NCI-H2029 treated with DMSO at 0.1 percent for 48 hours (cell line): ENCODE measurements at places on chromosomes 1 and 21.
A peak's percentile ranks its signal among the peaks of the same experiment; 100 is the strongest.

DNA sequence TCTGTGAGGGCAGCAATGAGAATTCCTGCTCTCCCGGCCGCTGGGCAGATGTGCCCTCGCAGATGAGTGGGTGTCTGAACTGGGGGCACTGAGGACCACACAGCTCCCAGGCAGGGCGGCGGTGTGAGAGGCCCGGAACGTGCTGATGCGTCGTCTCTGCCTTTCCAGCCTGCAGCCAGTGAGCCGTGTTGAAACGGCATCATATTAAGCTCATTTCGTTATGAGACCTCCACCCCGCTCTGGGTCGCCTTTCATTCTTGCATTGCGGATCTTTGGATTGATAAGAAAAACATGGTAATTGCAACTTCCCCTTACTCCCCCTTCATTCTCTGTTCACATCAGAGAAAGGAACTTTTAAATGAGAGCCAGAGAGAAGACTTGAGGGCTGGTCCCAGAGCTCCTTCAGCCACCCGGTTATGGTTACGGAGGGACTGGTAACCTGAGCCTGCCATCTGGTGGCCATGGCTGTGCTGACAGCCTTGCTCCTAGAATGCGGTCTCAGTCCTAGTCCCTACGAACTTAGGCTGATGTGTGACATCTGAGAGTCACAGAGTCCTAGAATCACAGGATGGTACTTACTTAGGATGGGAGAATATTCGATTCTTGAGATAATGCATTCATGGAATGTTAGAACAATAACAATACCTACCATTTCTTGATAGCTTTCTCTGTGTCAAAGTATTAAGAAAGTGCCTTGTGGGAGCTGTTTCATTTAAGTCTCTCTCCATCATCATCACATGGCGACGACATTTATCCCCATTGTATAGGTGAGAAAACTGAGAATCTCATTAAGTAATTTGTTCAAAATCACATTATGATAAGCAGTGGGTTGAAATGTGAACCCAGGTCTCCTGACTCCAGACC, 271.0 kb downstream of the TRABD2B start:
- peak; percentile 87 for DNase-seq

DNA sequence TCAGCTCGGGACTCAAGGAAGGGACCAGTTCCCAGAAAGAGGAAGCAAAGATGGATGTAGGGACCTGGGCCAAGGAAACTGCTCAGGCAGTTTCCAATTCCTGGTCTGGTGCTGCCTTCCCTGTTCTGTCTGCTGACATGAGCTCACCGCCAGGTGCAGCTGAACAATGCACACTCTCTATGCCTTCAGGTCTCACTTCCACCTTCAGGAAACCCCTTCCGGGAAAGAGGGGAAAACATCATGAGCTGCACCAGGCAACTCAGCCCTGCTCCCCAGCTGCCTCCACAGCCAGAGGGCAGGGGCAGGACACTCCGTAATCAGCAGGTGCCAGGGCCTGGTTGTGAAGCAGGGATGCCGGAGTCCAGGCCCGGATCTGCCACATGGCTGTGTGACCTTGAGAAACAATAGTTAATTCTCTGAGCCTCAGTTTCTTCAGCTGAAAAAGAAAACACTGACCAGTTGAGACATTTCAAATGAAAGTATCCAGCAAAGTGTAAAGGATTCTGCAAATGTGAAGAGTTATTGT, 27.8 kb downstream of the SMIM12 start:
- no peak for DNase-seq

- DNase-seq: no peak
Measured at GRCh38 chr1:107378866-107379265, 238.0 kb downstream of the NTNG1 start.

DNA sequence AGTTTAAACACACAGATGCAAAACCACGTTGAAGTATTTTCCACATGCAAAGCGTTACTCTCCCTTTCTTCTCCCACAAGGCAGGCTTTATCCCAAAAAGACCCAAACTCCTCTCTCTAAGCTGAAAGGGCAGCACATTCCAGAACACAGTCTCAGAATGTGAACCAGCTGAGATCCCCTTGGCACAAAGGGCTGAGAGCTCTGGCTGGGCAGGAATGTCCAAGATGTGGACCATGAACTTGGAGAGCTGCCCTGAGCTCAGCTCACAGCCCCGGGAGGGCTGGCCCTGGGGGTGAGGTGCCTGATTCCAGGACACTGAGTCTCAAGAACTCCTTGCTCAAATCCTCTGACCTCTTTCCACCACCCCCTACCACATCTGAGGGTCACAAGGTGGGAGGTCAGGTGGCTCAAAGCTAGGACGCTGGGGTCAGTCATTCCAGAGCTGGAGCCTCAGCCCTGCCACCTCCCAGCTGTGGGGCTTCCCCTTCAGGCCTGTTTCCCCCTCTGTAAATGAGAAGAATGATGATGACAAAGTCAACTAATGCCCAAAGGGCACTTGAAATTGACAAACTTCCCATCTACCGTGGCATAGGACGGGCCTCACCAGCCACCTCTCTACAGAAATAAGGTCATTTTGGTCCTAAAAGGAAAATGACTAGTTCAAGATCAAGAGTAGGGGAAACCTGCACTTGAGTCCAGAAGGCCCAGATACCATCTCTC, 11.5 kb downstream of the ALDH4A1 start:
- no peak for DNase-seq

DNA sequence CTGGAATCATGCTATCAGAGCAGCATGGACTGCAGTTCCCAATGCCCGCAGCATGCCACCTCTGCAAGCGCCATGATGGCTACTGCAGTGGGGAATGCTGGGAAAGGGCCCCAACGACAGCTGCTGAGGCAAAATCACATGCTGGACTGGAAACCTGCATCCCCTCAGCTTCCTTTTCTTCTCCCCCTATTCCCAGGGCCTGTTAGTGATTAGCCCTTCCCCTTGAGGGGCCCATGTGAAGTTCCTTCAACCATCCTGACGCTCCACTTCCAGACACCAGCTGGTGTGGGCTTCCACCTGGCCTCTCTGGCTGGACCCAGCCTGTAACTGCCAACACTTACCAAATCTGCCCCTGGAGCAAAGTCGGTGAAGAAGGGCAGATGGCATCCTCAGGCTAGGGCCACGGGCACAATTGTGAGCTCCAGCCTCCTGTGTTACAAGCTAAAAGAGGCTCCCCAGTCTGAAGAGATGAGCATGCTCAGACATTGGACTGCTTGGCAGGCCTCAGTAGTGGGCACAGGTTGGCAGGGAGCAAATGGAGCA, 22.1 kb upstream of the SDC3 start:
- DNase-seq: no peak

GRCh38 chr1:210618369-210618768, 289.7 kb downstream of the HHAT start:
- no peak for DNase-seq

- no peak for DNase-seq
Measured at GRCh38 chr1:14259191-14259757, 339.2 kb upstream of the KAZN start.

GRCh38 chr1:54606096-54606989, 17.0 kb downstream of the FAM151A start:
- DNase-seq: no peak

DNA sequence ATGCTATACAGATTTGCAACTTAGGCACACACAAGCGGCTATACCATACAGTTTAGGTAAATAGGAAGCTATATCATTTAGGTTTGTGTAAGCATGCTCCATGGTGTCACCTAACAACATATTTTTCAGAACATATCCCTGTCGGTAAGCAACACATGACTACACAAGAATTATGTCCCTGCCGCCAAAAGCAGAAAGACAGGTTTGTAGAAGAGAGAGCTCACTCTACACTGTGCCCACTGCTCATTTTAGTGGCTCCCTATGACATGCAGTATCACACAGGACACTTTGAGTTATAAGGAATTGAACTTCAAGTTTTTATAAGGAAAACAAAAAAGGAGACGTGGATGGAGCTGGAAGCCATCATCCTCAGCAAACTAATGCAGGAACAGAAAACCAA, 132.5 kb upstream of the KAZN start:
- no peak for DNase-seq

GRCh38 chr1:57683037-57683942, 259.4 kb upstream of the DAB1 start:
- DNase-seq: no peak

GRCh38 chr1:7345516-7345915, 425.6 kb upstream of the VAMP3 start:
- DNase-seq: no peak

- no peak for DNase-seq
Measured at GRCh38 chr1:175511496-175511895, 231.9 kb downstream of the TNR start.

- DNase-seq: no peak
Measured at GRCh38 chr1:31575369-31576140, 760 bp upstream of the TINAGL1 start.

- DNase-seq: no peak
Measured at GRCh38 chr1:43951021-43951985, 4.6 kb downstream of the IPO13 start.

DNA sequence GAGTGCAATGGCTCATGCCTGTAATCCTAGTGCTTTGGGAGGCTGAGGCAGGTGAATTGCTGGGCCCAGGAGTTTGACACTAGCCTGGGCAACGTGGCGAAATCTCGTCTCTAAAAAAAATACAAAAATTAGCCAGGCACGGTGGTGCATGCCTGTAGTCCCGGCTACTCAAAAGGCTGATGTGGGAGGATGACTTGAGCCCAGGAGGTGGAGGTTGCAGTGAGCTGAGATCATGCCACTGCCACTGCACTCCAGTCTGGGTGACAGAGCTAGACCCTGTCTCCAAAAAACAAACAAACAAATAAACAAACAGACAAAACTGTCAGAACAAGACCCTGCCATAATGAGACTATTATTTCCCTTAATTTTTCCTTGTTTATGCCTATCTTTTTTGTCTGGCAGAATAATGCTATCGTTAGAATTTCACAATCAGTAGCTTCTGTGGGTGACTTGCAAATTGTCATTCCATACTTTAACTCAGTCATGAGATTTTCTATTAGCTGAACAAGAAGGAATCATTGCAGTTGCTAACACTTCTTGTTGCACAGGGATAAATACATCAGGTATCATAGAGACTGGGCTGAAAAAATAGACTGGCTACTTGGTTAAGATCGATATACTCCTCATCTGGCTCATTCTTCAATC, 7.5 kb upstream of the THEM4 start:
- DNase-seq: no peak

DNA sequence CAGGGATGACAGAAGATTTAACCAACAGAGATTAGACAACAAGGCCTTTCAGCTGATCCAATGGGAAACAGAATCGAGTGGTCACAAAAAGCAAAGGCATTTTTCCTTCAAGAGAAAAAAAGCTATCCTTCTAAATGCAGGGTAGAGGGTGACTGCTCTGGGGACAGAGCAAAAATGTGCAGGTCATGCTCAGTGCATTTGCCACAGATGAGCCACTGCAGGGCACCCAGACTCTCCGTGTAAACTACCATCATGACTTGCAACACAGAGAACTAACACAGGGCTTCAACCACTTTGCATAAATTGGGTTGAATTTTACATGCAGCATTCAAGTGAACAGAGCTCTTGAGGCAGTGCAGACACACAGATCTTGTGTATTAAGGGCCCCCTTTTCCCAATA, 56.8 kb downstream of the PRKAB2 start:
- DNase-seq: no peak

GRCh38 chr21:14356746-14357145, 26.2 kb downstream of the HSPA13 start:
- DNase-seq: no peak

- no peak for DNase-seq
Measured at GRCh38 chr1:210496063-210496462, 167.4 kb downstream of the HHAT start.

- no peak for DNase-seq
Measured at GRCh38 chr1:116735246-116735645, 19.0 kb upstream of the CD2 start.

GRCh38 chr1:23736437-23737134, 6.7 kb upstream of the ELOA start:
- DNase-seq: no peak

DNA sequence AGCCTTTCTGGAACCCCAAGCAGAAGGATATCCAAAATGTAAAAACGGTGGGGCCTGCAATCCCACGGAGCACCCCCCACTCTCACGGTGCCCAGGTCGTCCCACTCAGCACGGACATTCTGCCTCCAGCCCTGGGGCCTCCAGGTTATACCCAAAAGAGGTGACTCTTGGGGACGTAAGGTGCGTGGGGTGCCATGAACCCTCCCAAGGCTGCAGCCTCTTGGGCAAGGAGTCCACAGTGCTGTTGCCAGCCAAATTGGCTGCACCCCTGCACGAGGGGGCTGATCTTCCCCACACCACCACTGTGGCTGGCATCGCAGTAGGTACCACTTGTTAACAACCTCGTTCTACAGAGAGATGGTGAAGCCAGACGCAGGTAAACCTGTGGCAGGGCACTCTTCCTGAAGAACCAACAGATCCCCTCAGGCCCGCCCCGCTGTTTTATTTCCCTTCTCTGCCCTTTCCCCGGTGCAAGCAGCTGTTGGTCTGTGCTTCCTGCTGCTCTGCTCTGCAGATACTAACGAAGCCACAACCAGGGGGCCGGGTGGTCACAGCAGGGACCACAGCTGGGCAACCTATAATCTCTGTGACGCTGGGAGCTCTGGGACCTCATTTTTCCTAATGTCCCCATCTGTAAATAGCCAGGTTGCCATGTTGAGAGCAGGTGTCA, 8.7 kb downstream of the TFF3 start:
- DNase-seq: no peak

- no peak for DNase-seq
Measured at GRCh38 chr1:97366984-97367383, 553.9 kb downstream of the DPYD start.

- DNase-seq: no peak
Measured at GRCh38 chr1:162258394-162258793, 118.3 kb downstream of the SPATA46 start.

- no peak for DNase-seq
Measured at GRCh38 chr1:165063181-165063965, 293.1 kb downstream of the LMX1A start.

- no peak for DNase-seq
Measured at GRCh38 chr1:247390996-247391395, 25.0 kb upstream of the NLRP3 start.

- no peak for DNase-seq
Measured at GRCh38 chr1:54456921-54457529, 50.8 kb upstream of the SSBP3 start.

DNA sequence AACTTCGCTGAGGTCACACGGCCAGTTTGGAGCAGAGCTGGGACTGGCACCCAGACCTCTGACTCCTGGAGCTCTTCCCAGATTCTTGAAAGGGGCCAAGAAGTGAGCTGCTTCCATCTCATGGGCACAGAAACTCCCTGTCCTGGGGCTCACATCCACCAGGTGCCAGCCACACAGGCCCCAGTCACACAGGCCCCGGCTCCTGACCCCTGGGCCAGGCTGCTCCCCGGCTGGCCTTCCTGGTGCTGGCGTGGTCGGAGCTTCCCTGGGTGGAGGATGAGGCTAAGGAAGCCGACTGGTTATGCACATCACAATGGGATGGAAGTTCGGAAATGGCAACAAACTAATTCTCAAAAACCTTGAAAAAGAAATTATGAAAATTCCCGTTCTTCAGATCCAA, 3.0 kb upstream of the GABRD start:
- DNase-seq: no peak

DNA sequence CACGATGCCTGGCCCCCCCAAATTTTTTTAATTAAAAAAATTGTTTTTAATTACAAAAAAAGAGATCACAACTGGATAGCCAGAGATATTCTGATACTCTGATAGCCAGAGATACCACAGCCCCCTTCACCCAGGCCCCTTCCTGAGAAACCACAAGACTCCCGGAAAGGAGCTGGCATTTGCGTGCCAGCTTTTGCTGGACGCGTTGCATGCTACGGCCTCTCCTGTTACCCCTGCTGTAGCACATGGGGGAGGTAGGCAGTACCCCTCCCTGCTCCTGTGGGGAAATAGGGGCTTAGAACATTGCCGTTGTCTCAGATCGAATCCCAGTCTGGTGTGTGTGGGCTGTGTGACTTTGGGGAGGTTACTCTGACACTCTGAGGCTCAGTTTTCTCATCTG, 22.7 kb downstream of the MFAP2 start:
- DNase-seq: no peak
